NCI-H2107 (cell line): ENCODE measurements at places on chromosomes 11 and 22.

DNA sequence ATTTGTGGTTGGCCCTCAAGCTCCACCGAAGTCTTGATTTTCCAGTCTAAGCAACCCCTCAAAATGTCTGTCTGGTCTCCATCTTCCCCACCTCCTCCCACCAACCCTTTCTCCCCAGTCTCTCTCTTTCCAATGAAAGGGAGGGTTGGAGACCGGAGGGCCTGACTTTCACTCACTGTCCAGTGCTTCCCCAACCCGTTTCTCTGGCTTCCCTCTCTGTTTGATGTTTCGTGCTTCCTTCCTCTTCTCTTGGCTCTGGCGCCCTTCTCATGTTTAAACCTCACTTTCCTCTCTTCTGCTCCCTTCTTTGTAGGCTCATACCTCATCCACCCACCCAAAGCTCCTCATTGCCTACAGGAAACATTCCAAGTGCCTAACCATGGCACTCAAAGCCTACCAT lies 11.1 kb upstream of the VPS37C start:
- DNase-seq = no peak

DNA sequence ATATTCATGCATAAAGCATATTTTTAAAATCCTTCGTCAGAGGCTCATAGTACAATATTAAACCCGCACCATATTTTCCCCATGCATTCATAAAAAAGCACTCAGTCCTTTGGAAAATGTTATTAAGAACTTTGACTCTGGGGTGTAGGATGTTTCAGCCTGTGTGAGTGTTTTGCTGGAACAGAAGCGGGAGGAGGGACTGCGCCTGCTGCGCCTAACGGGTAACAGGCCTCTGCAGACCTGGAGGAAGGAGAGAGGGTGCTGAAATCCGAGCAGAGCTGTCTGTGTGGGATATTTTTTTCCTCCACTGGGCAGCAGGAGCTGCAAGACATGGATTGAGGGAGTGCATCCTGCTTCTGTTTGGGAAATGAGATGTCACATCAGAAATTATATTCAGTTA lies 483.0 kb downstream of the BRD1 start:
- no peak for DNase-seq

GRCh38 chr11:123357990-123358827 lies 71.9 kb upstream of the GRAMD1B start:
- no peak for DNase-seq

GRCh38 chr11:104781719-104782376 lies 116.4 kb downstream of the CASP12 start:
- no peak for DNase-seq

- DNase-seq = no peak
Measured at GRCh38 chr22:37183432-37184379, 4.3 kb downstream of the C1QTNF6 start.

GRCh38 chr11:121281698-121282097 lies 10.9 kb upstream of the SC5D start:
- no peak for DNase-seq

- DNase-seq = no peak
Measured at GRCh38 chr11:56624661-56625110, 10.0 kb upstream of the OR5M1 start.

- DNase-seq = no peak
Measured at GRCh38 chr11:36214480-36214879, 74.7 kb downstream of the COMMD9 start.

- DNase-seq = no peak
Measured at GRCh38 chr22:24706732-24707469, 67.6 kb downstream of the PIWIL3 start.

DNA sequence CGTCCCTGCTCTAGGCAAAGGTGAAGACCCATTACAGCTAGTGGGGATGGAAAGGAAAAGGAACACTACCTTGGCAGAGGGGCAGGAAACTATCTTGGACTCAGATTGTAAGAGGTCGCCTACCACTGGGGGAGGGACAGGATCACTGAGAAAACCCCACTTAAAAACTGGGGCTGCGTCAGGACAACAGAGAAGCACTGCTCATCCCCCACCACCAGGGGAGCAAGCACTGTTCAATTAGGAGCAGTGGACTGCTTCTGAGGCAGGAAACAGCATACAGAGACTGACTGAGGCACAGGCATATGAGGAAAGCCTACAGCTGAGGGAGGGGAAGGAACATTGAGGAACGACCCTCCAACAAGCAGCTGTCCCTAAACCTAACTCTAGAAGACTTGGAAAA lies 20.8 kb upstream of the DLAT start:
- DNase-seq = no peak

- no peak for DNase-seq
Measured at GRCh38 chr11:18804199-18804999, 12.8 kb upstream of the PTPN5 start.

DNA sequence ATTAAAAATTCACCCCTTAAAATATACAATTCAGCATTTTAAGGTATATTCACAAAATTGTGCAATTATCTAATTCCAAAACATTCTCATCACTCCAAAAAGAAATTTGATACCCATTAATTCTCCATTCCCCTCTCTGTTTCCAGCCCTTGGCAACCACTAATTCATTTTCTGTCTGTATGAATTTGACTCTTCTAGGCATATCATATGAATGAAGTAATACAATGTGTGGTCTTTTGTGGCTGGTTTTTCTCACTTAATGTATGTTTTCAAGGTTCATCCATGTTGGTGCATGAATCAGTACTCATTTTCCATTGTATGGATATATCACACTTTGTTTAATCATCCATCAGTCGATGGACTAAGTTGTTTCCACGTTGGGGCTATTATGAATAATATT lies 29.0 kb upstream of the ACCSL start:
- no peak for DNase-seq

DNA sequence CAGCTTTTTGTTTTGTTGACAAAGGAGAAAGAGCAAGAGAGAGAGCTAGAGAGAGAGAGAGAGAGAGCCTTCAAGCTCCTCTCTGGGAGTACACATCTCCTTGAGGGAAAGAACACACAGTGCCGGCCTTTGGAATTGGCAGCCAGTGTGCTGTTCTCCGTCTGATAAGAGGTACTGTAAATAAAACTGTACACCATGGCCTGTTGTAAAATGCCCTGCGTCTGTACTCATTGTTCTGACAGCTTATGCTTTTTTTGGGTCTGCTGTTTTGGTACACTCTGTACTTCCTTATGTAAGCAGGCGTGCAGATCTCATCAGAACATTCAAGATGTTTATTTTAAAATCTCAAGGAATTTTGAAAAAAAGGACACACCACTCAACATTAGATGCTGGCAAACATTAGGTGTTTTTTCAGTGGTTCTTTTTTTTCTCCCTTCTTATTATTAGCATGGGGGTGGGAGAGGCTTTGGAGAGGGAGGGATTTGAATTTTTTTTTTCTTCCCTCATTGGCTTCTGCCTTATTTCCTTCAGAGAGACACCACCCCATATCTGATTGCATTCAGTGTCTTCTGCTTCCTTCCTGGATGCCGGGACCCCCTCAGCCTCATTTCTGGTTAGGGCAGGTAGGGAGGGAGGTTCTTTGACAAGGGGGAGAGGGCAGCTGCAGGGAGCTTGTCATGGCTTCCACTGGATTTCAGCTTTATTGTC lies 116.8 kb upstream of the NNMT start:
- DNase-seq = no peak

DNA sequence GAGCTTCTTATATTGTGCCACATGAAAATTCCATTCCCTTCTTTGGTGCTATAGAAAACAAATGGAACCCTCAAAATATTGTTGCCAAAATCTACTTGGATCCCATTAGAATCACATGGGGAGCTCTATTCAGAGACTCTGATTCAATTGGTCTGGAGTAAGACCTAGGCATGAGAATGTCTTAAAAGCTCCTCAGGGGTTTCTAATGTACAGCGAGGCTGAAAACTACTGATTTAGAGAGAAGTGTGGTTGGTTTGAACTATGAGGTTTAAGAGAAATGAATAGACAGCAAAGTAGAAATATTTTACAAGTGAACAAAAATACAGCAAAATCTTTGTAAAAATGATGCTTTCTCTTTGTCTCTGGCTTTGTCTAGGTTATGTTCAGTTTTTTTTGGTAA lies 514.7 kb downstream of the CNTN5 start:
- no peak for DNase-seq

DNA sequence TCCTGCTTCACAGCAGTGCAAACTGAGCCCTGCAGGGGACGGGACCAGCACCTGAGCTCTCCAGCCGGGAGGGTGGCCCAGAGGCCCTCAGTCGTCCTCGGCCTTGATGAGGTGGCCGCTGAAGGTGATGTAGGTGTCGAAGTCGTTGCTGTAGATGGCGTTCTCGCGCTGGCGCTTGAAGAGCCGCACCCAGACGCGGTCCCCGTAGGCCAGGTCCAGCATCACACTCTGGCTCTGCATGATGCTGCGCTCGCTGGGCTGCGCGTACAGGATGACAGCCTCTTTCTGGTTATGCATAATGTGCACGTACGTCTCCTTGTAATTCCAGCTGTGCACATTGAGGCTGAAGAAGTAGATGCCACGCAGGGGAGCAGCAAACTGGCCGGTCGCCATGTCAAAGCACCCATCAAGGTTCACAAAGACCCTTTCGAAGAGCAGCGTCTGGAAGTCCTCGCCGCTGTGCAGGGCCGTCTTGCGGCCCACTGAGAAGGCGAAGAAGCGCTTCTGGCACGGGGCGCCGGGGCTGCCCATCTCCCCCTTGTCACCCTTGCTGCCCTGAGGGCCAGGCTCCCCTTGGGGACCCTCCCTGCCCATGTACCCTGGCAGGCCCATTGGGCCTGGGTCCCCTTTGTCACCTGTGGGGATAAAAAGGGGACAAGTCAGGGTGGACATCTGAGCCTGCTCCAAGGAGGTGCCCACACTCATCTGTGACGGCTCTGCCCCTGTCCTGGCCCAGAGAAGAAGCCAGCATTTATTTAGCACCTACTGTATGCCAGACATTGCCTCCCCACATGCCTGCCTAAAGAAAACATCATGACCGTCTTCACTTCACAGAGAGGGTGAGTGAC lies 5.7 kb downstream of the C1QTNF6 start:
- no peak for DNase-seq

GRCh38 chr11:68601147-68601546 lies 83.2 kb upstream of the GAL start:
- no peak for DNase-seq

DNA sequence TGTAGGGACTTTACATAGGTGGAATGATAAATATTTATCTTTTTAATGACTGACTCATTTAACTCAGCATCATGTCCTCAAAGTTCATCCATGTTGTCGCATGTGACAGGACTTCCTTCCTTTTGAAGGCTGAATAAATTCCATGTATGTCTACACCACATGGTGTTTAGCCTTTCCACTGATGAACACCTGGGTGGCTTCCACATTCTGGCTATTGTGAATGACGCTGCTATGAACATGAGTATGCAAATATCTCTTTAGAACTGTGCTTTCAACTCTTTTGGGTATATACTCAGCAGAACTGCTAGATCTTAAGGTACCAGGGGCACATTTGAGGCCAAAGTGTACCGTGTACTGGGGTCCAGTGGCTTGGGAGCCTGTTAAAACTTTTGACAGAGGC lies 24.1 kb downstream of the LARGE1 start:
- no peak for DNase-seq

DNA sequence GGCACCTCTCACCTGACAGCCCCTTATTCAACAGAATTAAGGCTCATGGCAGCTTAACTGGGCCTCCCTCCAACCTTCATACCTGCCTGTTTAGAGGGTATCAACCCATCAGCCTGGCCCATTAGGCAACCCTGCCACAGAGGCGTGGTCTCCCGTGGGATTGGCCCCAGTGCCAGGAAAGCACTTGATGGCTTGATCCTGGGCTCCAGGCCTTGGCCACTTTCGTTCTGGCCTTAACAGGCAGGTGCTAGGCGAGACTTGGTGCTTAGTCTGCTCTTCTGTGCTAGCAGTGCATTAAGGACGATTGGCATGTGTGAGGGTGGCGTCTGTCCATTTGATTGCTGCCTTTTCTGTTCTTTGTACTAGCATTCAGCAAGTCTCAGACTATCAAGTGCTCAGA lies 75.2 kb downstream of the CABIN1 start:
- DNase-seq = no peak

GRCh38 chr22:40391417-40391816 lies 21.0 kb downstream of the SGSM3 start:
- no peak for DNase-seq

DNA sequence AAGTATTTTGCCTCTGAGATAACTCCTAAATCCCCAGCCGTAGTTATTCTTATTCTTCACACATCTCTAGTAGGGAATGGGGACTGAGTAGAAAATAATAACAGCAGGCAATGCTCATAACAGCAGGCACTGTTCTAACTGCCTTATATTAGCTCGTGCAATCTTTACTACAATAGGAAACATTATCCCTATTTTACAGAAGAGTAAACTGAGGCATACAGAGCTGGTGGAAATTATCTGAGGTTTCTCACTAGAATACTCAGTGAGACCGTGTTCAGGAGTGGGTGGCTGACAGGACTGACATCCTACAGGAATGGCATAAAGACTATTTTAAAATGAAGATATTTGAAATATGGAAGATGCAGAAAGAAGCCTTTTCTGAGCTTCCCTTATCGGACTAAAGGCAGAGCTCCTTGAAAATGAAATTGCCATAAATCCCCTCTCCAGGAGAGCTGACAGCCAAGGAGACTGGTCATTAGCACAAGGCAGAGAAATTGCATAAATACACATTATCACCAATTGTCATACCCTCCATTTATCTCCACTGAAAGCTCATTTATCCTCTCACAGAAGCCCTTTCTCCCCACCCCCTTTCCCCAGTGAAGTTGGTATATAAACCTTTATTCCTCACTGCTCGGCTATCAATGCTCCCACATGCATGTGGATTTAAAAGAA lies 93.9 kb downstream of the RASSF10 start:
- no peak for DNase-seq

DNA sequence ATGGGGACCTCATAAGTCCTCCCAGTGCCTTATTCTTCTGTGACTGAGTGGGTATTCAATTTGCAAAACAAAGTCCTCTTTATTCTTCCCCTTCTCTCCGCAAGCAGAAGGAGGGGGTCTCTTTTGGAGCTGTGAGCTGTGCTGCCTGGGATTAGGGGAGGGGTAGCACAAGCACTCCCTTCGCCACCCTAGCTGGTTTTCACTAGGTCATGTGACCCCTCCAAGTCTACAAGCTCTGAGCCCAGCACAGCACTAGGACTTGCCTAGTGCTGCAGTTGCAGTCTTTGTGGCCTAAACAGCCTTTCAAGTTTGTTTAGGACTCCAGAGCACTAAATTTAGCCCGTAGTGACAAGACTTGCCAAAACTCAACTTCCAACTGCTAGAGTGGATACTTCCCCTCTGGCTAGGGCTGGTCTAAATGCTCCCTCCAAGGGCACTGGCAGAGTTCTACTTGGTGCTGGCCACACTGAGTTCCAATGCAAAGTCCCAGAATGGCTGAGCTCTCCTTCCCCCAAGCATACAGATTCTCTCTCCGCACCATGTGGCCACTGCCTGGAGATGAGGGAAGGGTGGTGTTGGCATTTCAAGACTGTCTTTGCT lies 25.4 kb downstream of the TAF1D start:
- no peak for DNase-seq

DNA sequence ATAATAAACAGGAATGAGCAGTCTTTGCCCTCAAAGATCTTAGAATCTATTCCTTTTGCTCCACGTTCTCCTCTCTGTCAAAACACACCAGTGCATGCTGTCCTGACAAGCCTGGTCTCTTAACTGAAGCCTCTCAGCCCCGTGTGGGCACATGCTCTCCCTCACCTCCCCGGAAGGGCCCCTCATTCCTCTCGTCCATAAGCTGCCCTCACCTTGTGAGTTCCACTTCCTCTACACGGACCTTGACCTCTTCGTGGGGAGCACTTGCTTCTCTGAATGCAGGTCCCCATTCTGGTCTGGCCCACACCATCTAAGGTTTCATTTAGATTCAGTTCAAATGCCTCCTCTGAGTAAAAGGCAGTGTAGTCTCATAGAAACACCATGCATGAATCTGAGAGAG lies 412.3 kb upstream of the SYN3 start:
- no peak for DNase-seq
